NCI-H1417 treated with DMSO at 0.1 percent for 48 hours (cell line): ENCODE measurements at places on chromosomes 6 and 20.

DNA sequence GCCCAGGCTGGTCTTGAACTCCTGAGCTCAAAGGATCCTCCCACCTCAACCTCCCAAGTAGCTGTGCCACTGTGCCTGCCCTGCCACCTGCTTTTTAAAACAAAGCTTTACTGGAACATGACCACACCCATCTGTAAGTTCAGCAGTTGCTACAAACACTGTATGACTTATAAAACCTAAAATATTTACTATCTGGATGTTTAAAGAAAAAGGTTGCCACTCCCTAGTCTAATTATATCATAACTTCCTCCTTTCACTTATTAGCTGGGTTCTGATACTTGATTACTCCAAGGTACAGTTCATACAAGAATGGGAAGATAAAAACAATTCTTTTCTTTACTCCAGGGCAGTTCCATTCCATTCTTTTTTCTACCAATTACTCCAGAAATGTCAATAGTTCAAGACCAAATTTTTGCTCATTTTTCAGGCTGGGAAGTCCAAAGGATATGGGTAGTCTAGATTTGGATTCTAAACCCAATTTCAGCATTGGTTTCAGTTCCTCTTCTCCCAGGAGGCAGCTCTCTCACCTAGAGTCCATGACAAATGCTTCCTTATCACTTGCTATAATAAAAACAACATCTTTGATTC is 63.1 kb downstream of the SEC63 start:
- DNase-seq: no peak

GRCh38 chr20:53491462-53491861 is 102.2 kb downstream of the ZNF217 start:
- no peak for DNase-seq

GRCh38 chr6:5610640-5611039 is 349.3 kb downstream of the FARS2 start:
- DNase-seq: no peak

- no peak for DNase-seq
These were observed 242.9 kb downstream of the CDC5L start for GRCh38 chr6:44630125-44631028.

DNA sequence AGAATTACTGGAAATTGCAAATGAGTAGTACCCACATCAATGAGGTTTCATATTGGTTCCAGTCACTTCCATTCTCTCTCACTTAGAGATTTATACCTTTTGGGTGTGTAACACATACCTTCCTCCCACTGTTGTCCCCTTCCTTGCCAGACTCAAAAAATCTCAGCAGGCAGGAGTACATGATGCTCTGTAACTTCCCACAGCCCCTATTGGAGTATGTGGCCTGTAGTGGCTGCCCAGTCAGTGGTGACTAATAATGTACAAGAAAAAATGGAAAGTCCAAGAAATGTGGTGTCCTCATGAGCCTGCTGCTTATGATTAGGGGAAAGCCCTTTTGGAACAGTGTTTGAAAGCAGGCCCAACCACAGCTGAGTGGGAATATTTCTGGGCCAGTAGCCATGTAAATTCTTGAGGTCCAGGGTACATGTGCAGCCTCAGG is 312.0 kb downstream of the ZFAND3 start:
- DNase-seq: no peak

GRCh38 chr6:69871107-69871506 is 4.8 kb downstream of the COL19A1 start:
- no peak for DNase-seq

GRCh38 chr6:130063806-130064205 is 45.4 kb downstream of the L3MBTL3 start:
- no peak for DNase-seq

GRCh38 chr20:62850333-62850974 is 11.2 kb downstream of the TCFL5 start:
- no peak for DNase-seq
